ENCODE measurements at places on chromosomes 11 and 22.
A peak's percentile ranks its signal among the peaks of the same experiment; 100 is the strongest.

GRCh38 chr11:106959800-106960199 is 58.5 kb downstream of the GUCY1A2 start:
- DNase-seq: no peak

- no peak for DNase-seq
Measured at GRCh38 chr11:124294687-124295086, 19.1 kb downstream of the OR8D1 start.

- no peak for DNase-seq
Measured at GRCh38 chr11:108597736-108598355, 4.3 kb upstream of the EXPH5 start.

DNA sequence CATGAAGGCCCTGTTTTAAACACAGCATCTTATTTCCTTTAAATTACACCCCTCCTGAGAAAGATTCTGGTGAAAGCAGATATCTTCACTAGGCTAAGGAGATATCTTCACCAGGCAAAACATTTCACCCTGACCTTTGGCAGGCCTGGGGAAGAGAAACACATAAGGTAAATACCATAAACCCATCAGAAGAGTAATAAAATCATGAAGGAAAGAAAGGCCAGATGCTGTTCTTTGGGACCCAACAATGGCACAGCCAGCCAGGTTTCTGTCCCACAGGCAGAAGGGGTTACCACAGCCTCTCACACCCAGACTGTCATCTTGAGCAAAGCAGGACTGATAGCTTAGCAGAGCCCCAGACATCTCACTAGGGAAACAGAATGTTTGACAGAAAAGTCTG is 125.4 kb downstream of the CCDC34 start:
- DNase-seq: no peak

DNA sequence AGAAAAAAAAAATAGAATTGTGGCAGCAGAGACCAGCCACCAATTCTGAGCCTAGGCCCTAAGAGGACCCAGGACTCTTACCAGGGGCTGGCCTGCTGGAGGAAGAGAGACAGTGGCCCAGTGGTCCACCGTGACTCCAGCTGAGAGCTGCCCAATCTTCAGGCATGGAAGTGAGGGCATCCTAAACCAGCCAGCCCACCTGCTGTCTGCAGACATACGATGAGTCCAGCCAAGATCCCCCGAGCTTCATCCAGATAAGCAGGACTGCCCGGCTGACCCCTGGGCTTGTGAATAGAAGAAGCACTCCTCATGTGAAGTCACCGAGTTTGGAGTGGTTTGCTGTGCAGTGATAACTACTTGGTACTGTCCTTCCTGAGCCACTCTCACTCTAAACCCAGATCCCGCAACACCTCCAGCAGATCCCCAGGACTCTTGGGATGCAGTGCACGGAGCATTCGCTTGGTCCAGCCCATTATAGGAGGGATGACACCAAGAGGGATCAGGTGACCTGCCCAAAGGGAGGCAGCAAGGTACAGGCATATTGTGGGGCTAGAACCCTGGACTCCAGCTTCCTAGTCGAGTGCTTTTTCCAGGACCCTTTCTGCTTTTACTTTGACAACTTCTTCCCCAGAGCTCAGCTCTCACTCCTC is 41.7 kb upstream of the FGF3 start:
- DNase-seq: no peak

DNA sequence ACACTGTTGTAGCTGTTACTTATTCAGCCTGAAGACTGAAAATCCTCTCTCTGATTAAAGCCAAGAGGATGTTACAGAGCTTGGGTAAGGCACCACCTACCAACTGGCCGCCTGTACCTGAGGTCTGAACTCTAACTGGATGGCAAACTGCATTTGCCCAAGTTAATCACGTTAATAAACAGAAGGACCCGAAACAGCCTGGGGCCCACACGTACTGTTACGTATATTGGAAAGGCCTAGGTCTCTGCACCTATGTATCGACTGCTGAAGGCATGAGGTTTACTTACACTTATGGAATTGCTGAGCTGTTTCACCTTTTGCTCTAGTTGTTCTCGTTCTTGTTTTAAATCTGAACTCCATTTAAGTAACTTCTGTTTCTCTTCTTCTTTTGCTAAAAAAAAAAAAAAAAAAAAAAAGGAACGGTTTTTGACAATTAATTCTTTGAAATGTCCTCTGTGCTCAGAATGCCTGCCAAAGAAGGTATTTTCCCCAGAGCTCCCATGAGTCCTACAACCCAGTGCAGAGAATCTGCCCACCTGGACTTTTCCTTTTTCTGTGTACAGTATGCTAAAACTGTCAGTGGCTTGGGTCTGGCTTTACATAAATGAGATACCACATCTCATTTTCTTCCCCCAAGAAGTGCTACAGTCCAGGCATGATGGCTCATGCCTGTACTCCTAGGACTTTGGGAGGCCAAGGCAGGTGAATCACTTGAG is 13.1 kb downstream of the LARGE2 start:
- DNase-seq: no peak

- DNase-seq: no peak
Measured at GRCh38 chr11:66976925-66977324, 1.8 kb downstream of the C11orf86 start.

DNA sequence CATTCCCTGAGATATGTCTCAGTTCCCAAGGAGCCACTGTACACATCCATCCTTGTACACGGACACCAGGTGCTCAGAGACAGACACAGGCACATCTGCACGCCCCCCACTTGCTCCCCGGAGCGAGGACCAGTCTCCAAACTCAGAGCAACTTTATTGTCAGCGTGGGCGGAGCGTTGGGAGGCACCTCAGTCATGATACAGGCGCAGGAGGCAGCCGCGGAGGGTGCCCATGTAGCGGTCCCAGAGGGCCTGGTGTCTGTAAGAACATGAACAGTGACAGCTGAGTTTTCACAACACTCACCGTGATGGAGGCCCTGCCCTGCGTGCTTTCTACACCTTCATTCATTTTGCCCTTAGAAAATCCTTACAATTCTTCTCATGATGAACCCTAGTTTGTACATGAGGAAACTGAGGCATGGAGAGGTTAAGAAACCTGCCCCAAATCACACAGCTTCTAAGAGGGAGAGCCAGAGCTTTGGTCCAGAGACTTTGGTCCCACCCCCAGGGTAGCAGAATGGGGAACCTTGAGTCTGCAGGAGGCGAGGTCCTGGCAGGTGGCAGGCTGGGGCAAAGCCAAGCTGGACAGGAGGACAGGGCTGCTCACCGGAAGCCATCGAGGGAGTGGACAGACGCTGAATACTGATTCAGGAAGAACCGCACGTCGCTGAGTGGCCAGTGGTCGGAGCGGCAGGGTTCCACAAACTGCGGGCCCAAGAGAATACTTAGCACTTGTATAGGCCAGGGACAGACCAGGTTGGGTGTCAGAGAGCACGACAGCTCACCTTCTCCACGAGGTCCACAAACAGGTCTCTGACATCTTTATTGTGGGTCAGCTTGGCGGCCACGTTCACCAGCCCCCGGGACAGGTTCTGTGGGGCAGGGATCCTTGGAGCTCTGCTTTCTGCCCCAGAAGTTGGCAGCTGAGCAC is 4.2 kb downstream of the FIBP start:
- DNase-seq: no peak

DNA sequence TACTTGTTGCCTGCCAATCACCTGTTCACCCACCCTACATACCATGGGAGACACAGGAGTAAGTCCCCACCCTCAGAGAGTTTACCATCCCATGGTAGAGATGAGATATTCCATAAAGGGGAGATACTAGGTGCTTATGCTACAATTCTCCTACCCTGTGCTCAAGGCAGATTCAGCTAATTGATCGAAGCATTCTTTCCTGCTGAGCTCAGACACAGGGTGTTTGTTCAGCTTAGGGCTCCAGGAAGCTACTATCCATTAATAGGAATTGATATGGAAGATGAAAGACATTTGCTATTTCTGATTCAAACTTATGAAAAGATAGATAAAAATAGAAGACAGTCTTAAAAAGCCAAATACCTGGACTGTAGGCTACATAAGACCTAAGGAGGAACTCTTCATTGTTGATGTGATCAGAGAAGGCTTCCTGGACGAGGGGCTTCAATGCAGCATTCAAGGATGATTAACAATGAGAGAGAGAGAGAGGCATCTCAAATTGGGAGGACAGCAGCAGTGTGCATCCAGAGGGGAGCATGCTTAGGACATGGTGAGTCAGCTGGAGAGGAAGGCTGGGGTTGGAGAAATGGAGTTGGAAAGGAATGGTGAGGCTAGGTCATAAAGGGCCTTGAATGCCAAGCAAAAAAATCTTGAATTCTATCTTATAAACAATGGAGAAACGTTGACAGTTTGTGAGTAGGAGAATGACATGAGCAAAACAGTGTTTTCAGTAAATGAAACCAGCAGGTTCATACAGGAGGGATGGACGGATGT is 15.0 kb downstream of the SYT13 start:
- DNase-seq: no peak

DNA sequence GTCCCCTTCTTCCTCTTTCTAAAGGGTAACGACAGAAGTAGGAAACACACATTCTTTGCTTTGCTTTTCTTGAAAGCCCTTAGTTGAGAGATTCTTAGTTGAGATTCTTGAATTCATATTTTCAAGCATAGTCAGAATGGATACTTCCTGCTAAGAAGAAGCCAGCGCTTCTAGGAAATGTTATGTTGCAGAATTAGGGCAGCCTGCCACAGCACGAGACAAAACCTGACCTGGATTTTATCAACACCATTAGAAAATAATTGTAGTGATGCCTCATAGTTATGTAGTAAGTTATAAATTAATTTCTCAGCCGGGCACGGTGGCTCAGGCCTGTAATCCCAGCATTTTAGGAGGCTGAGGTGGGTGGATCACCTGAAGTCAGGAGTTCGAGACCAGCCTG is 37.9 kb upstream of the NUP160 start:
- peak; percentile 51 for DNase-seq

- DNase-seq: no peak
Measured at GRCh38 chr11:111372538-111372937, 6.5 kb downstream of the POU2AF1 start.

GRCh38 chr11:47216121-47216798 is 1.5 kb downstream of the DDB2 start:
- peak; percentile 61 for DNase-seq

DNA sequence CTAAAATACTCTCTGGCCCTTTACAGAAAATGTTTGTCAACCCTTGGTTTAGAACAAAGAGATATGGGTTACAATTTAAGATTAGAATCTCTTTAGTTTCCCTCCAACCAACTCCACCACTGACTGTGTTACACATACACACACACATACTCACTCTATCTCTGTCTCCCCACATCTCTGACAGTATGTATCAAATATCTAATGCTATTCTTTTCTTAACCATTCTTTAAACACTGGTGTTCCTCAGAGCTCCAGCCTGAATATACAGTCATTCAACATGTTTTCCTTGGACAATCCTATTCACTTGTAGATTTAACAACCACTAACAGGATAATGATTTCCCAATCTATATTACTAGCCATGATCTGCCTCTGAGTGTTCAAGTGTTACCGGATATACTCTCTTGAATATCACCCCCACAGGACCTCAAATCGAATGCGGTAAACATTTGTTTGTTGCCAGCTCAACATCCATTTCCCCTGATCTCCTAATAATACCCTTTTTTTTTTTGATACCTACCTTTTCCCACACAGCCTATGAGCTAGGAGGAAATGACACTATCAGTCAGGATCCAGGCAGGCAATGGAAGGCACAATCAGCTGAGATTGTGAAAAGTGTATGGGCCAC is 6.1 kb downstream of the MPZL3 start:
- DNase-seq: no peak

DNA sequence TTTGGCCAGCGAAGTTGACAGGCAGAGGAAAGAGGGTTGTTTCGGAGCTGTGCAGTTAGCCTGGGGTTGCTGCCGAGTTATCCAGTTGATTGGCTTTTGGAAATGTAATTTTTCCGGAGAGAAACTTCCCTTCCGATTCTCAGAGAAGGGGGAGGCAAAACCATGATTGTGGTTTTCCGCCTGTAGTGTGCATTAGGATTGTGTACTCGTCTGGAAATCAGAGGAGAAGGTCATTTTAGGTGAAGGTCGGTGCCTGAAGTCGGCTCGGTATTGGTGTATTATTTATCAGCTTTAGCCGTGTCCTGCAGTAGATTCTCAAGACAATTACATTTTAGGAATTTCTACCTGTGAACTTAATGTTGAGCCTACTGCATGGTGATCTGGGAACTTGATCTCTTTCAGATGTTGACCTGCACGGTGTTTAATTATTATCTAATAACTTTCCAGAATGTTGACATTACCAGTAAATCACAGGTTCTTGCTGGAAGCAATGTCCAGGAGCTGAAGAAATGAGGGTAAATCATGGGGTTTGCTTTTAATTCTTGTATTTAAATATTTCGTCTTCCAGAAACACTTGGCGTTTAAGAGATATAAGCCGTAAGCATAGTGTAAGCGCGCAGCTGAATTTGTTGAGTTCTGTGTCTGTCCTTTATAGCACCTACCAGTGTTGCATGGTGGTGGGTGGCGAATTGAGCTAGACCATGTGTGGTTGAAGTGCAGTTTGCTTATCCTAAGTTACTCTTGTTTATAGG is 1.3 kb downstream of the ARHGEF12 start:
- no peak for DNase-seq

- no peak for DNase-seq
Measured at GRCh38 chr11:67211656-67212436, 54.4 kb upstream of the GRK2 start.

DNA sequence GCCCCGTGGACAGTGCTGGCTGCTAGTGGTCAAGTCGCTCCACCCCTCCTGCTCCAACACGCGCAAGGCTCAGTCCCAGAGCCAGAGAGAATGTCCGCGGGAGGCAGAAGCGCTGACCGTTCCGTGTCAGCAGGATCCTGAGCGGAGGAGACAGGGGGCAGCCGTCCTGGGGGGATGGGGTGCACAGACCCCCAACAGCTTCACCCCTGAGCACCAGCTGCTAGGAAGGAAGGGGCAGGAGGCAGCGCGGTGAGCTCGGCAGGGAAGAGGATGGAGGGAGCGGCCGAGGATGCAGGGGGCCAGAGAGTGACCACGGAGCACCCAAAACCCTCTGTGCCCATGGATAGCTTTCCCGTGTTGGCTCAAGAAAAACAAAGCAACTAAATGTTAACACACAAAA is 6.4 kb upstream of the TTLL8 start:
- no peak for DNase-seq

DNA sequence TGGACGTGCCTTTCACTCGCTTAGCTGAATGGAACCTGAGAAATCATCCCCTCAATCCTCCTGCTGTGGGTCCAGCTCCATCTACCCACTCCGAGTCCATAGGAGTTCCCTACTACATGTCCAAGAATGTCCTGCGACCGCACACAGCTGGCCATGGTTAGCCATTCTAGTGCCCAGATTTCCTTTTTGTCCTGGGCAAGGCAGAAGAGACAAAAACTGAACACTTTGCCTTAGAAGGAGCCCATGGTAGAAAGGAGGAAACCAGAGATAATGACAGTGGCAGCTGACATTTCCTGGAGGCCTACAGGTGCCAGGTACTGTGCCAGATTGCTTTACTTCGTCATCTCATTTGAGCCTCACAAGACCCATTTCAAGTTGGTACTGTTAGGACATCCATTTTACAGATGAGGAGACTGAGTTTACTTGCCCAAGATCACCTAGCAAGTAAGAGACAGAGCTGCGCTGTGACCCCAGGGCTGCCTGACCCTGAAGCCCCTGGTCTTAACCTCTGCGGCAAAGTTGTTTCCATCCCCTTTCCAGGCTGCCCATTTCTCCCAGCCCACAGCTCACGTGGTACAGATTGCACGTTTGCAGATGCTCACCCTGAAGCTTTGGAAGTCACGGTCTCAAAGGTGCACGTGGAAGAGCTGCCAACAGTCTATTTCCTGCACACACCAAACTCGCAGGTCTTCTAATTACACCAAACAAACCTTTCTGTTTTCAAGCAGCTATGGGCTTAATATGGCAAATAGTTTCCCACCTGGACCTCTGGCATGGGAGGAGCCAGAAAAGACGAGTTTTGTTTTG is 112.7 kb downstream of the ZBTB16 start:
- peak; percentile 16 for DNase-seq
